Stimulated activated CD4-positive, alpha-beta T cell treated with anti-CD3 and anti-CD28 coated beads, Interleukin-12 subunit alpha, Interleukin-12 subunit beta, amount 100 ng/mL, for 24 hours (primary cell): ENCODE measurements at places on chromosomes 7 and 10.

DNA sequence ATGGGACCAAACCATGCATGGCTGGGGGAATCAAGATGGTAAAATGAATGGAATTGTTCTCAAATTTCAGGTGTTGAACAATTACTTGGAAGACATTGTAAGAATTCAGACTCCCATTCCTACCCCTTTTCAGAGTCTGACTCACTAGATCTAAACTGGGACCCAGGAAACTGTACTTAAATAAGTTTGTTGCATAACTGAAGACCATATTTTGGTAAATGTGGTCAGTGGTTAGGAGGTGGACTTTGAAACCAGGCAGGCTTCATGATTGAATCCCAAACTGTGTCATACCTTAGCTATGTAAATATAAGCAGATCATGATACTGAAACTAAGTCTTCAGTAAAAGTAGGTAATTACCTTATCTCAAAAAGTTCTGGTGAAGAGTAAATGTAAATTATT lies 41.7 kb downstream of the ZWINT start:
- DNase-seq: no peak

- DNase-seq: no peak
These were observed 918 bp downstream of the PWWP2B start for GRCh38 chr10:132397671-132398565.

GRCh38 chr10:77290528-77291155 lies 347.0 kb downstream of the KCNMA1 start:
- DNase-seq: no peak

GRCh38 chr10:10403762-10404161 lies 613.9 kb upstream of the CELF2 start:
- DNase-seq: no peak

- DNase-seq: no peak
These were observed 2.7 kb upstream of the HOXA11 start for GRCh38 chr7:27187475-27188385.

GRCh38 chr10:29522061-29522855 lies 112.5 kb downstream of the SVIL start:
- no peak for DNase-seq

DNA sequence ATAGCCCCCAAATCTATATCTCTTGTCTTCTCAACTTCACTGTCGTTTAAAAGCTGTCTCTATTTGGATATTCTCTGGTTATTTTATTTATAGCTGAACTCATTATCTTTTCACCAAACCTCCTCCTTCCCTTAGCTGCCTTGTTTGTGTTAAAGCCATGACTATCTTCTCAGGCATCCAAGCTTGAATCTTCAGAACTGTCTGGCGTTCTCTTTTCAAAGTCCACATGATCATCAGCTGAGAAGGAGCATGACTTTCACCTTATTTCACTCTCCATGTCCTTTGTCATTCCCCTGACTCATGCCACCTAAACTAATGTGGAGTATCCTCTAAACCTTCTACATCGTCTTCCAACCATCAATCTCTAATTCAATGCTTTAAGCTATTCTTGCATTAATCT lies 5.7 kb upstream of the GLCCI1 start:
- no peak for DNase-seq

GRCh38 chr7:54955296-54955695 lies 63.5 kb upstream of the EGFR start:
- DNase-seq: no peak

- DNase-seq: no peak
These were observed 371.2 kb upstream of the LRRN3 start for GRCh38 chr7:110719741-110720140.

- DNase-seq: no peak
These were observed 37.2 kb downstream of the CLEC2L start for GRCh38 chr7:139560678-139561077.

GRCh38 chr10:8060010-8060703 lies 5.7 kb downstream of the GATA3 start:
- peak; percentile 70 for DNase-seq

- no peak for DNase-seq
These were observed 146.0 kb downstream of the TNS3 start for GRCh38 chr7:47435889-47436312.

GRCh38 chr10:94156453-94156852 lies 162.7 kb downstream of the PLCE1 start:
- DNase-seq: no peak

DNA sequence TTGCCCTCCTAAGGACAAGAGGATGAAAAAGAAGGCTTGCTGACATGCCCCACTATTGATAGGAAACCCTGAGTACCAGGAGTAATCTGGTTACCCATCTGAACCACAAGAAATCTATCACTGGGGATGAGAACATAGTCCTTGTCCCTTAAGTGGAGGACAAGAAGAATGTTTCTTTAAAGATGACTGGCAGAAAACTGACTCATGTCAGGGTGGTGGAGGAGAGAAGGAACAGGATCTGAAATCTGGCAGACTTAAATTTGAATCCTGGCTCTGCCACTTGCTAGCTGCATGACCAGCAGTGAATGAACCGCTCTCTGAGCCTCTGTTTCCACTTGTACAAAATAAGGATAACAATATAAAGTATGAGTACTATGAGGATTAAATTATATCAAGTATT lies 38.9 kb upstream of the XPNPEP1 start:
- DNase-seq: no peak

- no peak for DNase-seq
These were observed 1.5 kb downstream of the ZC3HAV1L start for GRCh38 chr7:139034336-139034735.

- DNase-seq: no peak
These were observed 179.0 kb downstream of the DIP2C start for GRCh38 chr10:510415-510881.

GRCh38 chr7:33196221-33196620 lies 66.9 kb downstream of the BBS9 start:
- no peak for DNase-seq

DNA sequence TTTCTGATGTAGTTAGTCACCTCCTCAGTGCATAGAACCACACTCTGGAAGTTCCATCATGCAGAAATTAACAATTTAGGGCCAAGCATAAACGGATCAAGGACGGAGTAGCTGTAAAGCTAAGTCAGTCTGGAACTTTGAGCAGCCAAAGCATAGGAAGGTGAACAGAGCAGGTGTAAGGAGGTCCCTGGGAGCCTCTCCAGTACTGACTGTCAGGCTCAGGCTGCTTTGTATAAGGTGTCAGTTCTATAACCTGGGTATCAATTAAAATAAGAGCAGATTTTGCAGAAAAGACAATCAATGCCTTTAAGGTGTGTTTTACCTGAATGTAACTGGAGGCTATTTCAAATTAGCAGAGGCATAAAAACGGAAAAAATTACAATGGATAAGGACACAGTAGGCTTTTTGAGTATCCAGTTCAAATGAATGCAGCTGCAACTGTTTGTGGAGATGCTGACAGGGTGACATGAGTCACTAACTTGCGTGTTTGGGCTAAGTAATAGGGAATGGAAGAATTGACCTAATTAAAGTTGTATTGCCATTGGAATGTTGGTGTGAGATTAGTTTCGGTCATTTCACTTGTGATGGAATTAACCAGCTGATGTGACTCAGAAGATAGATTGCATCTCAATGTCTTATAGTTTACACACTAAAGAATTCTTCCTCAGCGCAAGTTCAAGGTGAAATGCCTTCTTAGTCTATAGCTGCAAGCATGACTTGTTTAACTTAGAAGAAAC lies 417.9 kb upstream of the CNTNAP2 start:
- no peak for DNase-seq

DNA sequence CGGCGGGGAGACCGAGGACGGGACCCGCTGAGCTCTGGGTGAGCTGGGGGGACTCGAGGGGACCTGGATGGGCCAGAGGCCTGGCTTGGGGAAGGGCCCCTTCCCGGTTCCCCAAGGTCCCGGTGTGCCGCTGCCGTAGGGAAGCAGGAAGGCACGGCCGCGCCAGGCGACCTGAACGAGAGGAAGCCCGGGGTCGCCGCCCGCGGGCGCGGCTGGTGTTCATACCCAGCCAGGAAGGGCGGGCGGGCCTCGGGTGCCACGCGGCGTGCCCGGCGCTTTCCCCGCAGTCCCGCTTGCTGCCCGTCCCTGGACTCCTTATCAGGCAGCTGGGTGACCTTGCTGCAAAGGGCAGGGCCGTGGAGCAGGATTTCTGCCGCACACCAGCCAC lies 38.0 kb downstream of the ZNF777 start:
- DNase-seq: peak; percentile 6

DNA sequence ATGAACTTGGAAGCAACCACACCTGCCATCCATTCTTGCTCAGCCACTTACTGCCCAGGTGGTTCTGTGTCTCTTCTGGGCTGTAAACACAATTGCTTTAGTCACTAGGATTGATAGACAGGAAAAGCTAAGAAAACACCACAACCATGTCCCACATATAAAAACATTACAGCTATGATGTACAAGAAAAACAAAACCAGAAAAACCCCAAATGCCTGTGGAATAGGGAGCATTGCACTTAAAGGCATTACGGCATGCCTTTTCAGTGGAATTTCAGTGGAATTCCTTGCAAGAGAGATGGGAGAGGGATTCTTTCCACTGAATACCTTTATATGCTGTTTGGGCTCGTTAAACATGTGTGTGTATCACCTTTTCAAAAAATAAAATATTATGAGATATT lies 44.2 kb upstream of the GPR26 start:
- no peak for DNase-seq

DNA sequence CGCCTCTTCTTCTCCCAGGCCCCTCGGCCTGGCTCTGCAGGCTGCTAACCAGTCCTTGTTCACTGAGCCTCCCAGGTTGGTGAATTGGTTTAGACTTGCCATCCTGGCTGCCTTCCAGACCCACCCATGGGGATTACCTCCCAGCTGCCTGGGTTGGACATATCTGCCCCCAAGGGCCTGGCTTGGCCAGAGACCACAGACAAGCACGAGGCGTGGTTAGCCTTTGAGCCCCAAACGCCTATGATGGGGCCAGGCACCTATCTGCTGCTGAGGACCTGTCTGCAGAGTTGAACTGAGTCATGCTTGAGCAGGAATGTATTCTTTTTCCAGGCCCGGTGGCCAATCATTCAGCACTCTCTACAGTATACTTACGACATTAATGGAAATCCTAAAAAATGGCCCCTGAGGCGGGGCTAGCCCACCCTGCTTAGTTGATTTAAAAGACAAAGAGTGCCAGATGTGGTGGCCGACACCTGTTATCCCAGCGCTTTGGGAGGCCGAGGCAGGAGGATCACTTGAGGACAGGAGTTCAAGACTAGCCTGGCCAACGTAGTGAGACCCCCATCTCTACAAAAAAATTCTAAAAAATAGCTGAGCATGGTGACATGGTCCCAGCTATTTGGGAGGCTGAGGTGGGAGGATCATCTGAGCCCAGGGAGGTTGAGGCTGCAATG lies 361.5 kb downstream of the FRMD4A start:
- DNase-seq: no peak

DNA sequence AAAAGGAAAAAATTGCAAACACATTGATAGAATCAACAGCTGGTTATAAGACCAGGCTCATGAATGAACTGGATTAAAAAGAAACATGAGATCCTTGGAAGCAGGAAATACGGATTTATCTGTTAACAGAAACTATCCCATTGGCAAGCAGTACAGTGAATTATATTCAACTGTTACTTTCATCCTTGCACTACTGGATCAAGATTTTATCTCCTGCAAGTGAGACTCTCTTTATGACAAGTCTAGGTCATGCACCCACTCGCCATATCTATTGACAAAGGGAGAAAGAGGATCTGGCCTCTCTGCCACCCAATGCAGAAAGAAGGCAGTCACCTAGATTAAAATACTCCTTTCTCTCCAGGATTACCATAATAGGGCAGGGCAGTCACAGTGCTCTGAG lies 41.4 kb downstream of the CSTF2T start:
- no peak for DNase-seq

DNA sequence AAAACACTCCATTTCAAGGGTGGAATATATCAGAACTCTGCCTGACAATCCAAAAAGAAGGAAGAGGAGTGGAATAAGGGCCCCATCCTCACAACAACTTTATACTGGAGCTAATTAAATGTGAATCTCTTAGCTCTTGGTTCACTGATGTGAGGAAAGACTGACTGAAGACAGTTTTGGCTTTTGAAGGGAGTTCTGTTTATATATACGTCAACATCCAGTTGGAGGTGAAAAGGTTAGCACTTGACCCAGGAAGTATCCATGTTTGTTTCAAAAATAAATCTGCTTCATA lies 3.0 kb downstream of the HOXA1 start:
- DNase-seq: no peak

GRCh38 chr10:120978589-120979252 lies 127.6 kb downstream of the WDR11 start:
- DNase-seq: no peak

GRCh38 chr7:42432644-42433043 lies 195.6 kb upstream of the GLI3 start:
- DNase-seq: no peak

DNA sequence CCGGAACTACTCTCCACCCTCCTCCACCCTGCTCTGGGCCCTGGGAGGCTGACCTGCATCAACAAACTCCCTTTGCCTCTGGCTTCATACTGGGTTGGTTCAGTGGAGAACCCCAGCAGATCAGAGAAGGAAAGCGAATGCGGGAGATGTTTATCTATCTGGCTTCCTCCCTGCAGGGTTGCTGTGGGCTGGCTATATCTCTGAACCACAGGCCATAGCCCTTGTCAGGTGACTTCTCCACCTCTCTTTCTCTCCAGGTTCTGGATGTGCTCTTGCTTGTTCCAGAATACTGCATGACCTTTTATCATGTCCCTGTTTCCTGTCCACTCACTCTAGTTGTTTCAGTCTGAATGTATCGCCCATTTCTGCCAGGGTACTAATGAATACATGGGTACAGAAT lies 51.7 kb upstream of the IFRD1 start:
- no peak for DNase-seq

DNA sequence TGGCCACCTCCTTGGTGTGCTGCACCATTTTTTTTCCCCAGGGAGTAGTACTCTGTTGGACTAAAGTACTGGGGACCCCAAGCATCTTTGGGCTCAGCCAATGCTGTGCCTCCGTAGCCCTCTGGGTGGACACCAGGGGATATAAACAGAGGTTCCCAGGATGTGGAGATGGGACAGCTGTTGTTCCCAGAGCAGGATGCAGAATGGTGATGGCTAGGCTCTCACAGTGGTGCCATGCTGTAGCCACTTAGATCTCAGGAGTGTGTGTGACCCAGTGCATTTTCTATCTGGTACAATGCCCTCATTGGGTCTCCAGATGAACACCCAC lies 50.9 kb upstream of the SCIN start:
- no peak for DNase-seq

DNA sequence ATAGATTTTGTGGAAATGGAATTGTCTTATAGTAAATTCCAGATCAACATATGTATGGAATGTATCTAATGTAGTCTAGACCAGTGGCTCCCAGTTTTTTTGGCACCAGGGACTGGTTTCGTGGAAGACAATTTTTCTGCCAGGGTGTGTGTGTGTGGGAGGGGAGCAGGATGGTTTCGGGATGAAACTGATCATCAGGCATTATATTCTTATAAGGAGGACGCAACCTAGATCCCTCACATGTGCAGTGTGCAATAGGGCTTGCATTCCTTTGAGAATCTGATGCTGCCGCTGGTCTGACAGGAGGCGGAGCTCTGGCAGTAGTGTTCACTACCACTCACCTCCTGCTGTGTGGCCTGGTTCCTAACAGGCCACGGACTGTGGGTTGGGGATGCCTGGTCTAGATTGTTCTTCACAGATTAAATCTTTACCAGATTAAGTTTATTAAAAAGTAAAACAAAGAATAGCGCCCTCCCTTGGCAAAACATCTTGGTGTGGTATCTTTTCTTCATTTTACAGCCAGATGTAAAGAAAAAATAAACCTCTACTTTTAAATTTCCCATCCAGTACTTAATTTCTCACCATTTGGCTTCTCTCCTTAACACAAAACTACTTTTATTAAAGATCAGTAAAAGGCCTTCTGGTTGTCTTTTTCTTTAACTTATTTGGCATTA lies 48.4 kb downstream of the SEPTIN7 start:
- DNase-seq: no peak

GRCh38 chr10:95327367-95327766 lies 36.6 kb upstream of the PDLIM1 start:
- no peak for DNase-seq
